AG04449 (cell line): ENCODE measurements at places on chromosomes 11 and 22.

DNA sequence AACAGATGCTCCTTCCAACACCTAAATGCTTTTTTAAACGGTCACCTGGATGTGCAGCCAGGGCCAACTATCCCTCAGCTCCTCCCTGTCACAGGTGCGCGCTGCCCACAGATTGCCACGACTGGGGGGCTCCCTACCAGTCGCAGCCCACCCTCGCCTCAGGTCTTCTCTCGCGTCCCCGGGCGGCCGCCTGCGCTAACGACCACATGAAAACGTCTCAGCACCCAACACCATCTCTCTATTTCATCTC, 469 bp downstream of the ZBED5 start:
- DNase-seq: no peak

GRCh38 chr11:85385547-85385946, 241.6 kb downstream of the DLG2 start:
- no peak for DNase-seq

- no peak for DNase-seq
Observed at GRCh38 chr11:117557361-117557760, 229.7 kb downstream of the CEP164 start.

- no peak for DNase-seq
Observed at GRCh38 chr22:39287076-39287725, 32.2 kb downstream of the RPL3 start.

DNA sequence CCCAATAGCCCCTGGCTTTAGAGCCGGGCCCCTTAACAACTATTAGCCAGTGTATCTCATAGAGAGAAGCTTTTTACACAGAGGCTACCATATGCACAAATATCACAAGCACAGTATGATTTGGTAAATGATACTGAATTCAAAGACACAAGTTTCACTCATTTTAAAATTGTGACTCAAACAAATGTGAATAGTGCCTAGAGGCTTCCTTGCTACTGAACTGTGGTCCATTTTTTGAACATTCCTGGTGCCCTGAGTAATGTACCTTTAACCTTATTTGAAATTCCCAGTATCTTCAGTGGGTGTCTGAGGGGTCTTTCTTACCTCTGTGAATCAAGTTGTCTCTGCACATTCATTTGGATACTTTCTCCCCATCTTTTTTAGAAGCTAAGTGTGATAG, 156.2 kb downstream of the MAML2 start:
- DNase-seq: no peak

DNA sequence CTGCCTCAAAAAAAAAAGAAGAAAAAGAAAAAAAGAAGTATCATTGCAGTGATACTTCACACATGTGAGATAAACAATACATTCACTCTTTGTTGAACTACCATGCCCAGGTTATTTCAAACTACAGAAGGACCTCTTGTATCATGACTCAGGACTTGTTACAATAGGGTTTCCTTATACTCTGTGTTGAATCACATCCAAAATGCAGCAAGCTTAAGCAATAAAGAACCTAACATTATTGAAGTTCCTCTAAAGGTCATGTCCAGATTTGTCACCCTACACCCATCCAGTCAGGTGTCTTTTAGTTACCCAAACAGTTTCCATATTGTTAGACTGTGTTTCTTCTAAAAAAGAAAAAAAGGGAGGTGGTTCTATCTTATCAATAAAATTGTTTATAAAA, 26.9 kb upstream of the ALKBH3 start:
- DNase-seq: no peak

DNA sequence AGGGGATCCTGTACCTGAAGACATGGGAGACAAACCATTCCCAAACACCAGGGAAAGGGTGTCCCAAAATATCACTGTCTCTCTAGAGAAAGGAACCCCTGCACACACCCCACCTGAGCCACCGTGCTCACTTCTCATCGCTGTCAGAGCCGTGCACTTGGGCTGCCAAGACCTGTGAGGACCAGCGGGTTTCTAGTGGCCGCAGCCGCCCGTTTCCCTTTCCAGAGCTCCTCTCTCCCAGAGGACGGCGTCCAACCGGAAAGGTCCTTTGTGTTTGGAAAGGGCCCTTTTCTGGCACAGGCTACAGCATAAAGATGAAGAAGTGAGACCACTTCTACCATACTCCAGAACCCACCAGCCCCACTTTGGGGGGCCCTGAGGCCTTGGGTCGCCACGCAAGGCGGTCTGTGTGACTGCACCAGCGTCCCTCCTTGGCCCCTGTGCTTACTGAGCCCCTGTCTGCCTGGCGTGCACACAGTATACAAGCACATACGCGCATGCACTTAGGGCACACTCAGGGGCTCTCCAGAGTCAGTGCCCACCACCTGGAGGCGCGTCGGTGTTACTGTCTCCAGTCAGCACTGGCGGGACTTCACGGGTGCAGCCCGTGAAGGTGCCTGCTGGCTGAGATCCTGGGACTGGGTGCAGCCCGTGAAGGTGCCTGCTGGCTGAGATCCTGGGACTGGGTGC, 381.8 kb downstream of the TBC1D22A start:
- no peak for DNase-seq

GRCh38 chr22:27331526-27332281, 469.9 kb downstream of the MN1 start:
- DNase-seq: no peak

DNA sequence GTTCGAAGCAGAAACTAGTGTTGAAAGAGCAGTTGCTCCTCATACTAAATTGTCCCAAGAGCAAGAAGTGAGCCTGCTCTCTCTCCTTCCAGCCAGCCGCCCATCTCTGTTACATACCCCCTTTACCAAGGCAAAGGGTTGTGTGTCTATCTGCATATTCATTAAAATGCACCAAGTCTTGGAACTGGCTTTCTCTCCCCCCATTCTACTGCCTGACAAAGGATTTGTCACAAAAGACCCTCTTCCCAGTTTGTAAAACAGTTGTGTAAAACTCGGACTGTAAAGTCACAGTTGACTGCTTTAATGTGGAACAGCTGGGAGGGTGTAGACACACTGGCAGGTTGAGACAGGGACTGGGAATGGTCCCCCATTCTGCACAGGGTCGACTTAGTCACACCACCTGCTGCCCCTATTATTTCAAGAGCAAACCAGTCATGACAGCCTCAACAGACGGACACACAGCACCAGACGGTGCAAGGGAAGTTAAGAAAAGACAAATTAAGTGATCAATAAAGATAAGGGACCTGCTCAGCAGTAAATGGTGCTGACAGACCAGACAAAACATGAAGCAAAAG, 60.0 kb upstream of the HTATIP2 start:
- no peak for DNase-seq

DNA sequence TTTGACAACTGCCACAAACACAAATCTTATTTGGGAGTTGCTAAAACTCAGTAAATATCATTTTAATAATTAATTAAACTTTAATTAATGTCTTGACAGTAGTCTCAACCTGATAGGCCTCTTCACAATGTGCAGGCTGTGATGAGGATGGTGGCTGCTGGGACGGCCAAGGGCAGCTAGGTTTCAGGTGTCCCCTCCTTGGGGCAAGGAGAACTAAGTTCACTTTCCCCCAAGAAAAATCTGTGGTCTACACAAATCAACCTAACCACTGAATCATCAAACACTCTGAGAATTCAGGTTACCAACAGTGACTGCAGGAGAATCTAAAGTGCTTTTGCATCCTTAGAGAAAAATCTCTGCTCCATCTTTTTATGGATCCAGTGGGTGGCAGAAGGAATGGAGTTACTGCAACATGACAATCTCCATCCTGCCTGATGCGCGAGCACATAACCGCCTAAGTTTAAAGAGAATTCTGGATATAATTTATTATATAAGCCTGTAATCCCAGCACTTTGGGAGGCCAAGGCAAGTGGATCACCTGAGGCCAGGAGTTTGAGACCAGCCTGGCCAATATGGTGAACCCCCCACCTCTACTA, 289.7 kb downstream of the KIRREL3 start:
- DNase-seq: no peak

DNA sequence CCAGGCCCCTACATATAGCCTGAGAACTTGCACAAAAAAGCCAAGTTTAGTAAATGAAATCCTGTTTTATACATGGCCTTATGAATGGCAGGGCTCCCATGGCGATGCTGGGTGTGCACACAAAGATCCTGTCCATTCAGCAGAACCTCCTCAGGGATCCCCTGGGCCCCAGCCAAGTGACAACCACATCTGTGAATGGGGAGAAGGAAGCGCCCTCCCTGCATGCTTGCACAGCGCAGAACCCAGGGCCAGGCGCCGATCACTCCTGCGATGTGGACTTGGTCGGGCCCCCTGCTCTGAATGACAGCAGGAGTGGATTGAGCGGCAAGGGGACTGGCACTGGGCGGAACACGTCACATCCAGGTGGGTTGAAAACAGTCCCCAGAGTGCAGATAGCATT, 4.5 kb upstream of the CDC42EP2 start:
- DNase-seq: no peak

- DNase-seq: no peak
Observed at GRCh38 chr11:116916886-116917285, 79.5 kb upstream of the APOA1 start.

DNA sequence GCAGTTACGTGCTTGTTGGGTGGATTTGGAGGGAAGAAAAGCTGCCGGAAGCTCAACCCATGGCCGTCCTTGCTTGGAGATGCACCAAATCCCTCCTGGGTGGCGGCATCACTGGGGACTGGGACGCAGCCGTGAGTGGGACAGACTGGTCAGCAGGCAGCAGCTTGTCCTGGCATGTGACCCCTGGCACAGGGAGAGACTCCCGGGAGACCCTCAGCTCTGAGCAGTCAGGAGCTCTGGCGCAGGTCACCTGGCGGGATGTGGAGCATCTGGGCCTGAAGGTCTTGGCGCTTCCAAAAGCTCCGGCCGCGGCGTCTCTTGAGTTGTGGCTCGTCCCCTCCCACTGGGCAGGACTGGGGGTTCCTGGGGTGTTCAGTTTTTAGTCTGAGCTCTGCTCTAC, 26.3 kb downstream of the PTDSS2 start:
- no peak for DNase-seq

DNA sequence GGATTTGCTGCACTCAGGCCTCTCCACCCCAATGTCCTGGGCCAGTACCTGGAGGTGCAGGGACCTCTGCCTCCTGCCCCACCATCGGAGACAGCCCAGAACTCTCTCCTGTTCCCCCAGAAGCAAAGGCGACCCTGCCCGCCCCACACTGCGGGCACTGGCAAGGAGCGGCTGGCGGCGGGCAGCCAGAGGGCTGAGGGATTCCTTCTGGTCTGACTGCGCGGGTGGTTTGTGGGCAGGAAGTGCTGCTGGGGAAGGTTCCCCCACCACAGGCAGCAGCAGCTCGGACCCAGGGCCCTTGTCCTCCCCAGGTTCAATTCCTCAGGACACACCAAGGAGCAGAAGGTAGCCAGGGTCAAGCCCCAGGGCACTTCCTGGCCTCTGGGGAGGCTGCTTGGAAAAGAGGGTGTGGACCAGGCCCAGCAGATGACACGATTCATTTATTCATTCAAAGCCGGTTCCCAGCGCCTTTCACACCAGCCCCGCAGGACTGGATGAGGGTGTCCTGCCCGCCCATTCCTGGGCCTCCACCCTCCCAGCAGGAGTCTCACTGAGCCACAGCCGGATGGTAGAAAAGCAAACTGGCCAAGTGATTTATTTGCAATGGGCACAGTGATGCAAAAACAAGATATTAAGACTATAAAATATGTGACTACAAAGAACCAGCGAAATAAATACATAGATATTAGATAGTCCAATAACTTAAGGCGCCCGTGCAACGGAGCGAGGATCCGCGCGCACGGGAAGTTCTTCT, 1.2 kb downstream of the PHLDA2 start:
- DNase-seq: no peak

DNA sequence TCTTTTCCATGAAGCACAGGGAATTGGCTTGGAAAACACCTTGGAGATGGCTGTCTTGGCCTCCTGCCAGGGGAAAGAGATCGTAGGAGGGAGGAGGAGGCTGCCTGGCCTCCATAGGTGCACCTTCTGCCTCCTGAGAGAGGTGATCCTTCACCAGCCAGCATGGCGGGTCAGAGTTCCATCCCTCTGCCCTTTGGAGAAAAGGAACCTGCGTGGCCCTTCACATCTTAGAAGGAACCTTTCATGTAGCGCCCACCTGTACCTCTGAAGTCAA, 58.2 kb upstream of the DRD2 start:
- DNase-seq: no peak

GRCh38 chr22:49730656-49731055, 97.0 kb downstream of the BRD1 start:
- no peak for DNase-seq

- no peak for DNase-seq
Observed at GRCh38 chr11:44781655-44782054, 54.9 kb downstream of the TSPAN18 start.

GRCh38 chr11:35304900-35305460, 114.4 kb downstream of the SLC1A2 start:
- DNase-seq: no peak

GRCh38 chr11:105456950-105457349, 152.9 kb upstream of the GRIA4 start:
- no peak for DNase-seq

DNA sequence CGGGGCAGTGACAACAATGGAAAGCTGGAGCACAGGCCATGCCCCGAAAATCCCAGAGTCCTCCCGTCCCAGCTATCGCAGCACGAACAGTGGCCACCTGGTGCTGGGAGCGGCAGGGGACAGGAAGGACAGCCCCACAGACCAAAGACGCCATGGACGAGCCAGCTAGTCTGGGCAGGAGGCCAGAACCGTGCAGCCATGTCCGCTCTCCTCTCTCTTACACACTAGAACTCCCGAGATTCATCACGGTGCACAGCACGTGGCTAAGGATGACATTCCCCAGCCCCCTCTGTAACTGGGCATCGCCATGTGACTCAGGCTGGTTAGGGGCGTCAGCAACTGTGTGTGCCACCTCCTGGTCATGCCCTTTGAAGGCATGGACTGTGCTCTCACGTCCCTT, 4.6 kb downstream of the CDPF1 start:
- no peak for DNase-seq

DNA sequence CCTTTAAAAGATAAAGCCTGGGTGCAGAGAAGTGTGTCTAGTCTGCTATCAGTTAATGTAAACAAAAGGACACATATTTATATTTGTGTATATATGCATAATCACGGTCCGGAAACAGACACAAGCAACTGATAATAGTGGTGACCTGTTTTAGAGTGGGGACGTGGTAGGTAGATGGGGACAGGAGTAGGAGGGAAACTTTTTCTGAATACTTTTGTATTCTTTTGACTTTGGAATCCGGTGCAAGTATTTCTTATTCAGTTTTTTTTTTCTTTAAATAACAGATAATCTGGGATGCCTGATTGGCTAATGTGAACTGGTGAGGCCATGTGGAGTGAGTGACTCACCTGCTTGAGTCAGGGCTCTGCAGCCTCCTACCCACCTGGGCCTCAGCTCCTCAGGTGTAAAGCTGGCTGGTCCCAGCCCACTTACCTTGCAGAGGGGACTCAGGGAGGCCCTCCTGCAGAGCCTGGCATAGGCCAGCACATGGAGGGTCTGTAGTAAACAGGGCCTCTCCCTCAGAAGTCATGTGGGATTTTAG, 15.3 kb downstream of the MICAL2 start:
- no peak for DNase-seq

- DNase-seq: no peak
Observed at GRCh38 chr11:2987881-2988861, 4.0 kb downstream of the NAP1L4 start.

- no peak for DNase-seq
Observed at GRCh38 chr22:24430431-24431308, 3.3 kb downstream of the ADORA2A start.
